ENCODE measurements at places on chromosomes 11 and 22.

- no peak for DNase-seq
Measured at GRCh38 chr22:25068707-25069106, 116.2 kb downstream of the KIAA1671 start.

GRCh38 chr11:118604566-118604965 lies 2.8 kb upstream of the PHLDB1 start:
- no peak for DNase-seq

GRCh38 chr11:115193914-115194801 lies 310.1 kb downstream of the CADM1 start:
- DNase-seq: no peak

DNA sequence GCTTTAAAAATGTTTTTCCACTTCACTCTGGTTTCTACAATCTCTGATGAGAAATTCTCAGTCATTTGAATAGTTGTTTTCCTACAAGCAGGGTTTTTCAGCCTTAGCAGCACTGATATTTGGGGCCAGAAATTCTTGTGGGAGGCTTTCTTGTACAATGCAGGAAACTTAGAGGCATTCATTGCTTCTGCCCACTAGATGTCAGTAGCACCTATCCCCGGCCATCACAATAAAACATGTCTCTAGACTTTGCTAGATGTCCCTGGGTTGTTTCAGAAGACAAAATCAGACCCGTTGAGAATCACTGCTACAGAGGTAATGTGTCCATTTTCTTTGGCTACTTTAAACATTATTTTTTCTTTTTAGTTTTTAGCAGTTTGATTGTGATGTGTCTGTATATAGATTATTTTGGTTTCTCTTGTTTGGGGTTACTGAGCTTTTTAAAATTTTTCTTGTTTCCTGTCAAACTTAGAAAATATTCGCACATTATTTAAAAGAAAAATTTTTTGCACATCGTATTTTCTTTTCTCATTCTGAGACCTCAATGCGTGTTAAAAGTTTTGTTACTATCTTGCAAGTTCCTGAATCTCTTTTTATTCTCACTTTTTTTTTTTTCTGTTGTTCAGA lies 60.8 kb upstream of the CCDC179 start:
- DNase-seq: no peak

DNA sequence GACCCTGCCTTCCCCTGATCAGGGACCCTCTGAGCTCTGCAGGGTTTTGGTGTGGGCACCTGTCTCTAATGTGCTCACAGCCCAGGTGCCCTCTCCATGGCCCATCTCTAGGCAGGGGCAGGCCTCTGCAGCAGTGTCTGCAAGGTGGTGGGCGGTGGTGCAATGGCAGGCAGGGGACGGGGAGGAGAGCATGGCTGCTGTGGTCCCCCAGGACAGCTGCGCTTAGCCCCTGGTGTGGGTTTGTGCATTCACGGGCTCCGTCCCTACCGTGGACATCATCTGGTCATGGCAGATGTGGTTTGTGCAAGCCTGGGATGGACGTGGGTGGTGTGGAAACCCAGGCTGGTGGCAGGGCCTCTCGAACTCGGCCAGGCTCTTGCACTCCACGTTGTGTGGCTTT lies 443.1 kb downstream of the TBC1D22A start:
- no peak for DNase-seq

DNA sequence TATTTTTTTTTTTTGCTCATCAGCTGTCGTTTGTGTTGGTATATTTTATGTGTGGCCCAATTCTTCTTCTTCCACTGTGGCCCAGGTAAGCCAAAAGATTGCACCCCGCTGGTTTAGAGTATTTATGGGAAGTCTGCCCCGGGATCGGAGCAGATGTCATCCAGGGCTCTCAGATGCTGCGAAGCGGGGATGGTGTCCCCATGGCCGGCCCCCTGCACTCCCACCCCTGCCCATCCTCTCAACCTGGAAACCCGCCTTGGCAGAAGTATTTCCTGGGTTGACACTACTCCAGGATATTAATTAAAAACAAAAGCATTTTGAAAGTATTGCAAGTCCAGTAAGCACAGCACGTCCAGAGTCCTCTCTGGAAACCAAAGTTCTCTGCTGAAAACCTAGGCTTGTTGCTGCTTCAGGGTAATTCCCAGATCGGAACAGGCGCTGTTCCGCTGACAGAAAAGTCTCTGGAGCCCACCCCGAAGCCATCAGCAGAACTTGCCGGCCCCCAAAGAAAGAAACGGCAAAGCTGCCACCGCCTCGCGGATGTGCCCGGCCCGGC lies 833 bp downstream of the SCUBE2 start:
- no peak for DNase-seq

DNA sequence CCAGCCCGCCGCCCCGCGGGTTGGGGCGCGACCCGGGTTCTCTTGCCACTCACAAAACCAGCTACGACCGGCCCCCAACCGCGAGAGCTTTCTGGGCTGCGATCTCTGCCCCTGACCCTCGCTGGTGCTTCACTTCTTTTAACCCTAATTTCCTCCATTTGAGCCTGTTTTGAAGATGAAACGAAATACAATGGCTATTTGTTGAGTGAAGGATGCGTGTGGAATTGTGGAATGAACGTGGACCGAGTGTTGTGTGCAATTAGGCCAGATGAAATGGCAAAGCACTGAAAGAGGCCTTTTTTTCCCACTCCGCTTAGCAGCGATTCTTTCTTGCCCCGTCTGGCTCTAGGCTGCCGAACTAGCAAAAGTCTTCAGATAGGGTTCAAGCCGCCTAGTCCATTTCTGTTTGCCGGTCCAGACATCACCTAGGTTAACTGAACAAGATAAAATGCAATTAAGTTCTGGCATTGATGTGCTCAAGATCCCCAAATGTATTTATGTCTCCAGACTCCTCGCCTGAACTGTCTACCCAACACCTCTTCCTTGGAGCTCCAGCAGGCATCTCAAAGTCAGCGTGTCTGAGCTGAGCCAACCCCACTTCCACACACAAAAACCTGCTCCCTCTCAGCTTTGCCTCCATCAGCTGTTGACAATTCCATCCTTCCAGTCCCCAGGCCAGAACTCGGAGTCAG lies 471 bp upstream of the TMEM184B start:
- DNase-seq: no peak

Data from stimulated activated CD4-positive, alpha-beta T cell treated with anti-CD3 and anti-CD28 coated beads, TNF-alpha, amount 100 ng/mL, for 24 hours (primary cell).